ENCODE measurements at places on chromosomes 5 and 9.

GRCh38 chr5:10339058-10339811 is 14.3 kb upstream of the MARCHF6 start:
- DNase-seq = no peak

DNA sequence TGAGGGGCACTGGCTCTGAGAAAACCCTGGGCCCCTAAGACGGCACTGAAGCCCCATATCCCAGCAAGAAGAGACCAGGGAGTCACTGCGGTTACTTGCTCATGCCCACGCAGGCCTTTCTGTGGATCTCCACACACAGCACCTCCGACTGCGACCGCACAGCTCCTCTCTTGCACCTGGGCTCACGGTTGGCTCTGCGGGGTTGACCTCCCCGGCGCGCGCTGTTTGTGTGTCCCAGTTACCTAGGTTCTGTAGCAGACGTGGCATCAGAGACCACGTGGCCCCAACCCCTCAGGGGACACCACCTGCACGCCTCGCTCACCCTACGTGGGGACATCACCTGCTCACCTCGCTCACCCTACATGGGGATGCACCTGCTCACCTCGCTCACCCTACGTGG is 12.7 kb downstream of the LPCAT1 start:
- DNase-seq = no peak

DNA sequence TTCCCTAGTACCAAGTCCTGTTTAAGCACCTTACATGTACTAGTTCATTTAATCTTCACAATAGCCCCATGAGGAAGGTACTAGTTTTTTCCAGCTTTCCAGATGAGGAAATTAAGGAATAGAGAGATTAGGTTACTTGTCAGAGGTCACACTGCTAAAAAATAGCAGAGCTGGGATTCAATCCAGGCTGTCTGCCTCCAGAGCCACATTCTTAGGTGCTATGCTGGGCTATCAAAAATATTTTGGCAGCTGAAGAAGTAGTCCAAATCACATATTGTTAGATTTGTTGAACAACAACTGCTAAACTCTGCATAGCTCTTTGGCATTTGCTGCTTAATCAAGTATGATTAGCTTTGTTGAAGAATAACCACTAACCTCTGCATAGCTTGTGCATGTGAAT is 591.5 kb upstream of the KLF4 start:
- DNase-seq = no peak

DNA sequence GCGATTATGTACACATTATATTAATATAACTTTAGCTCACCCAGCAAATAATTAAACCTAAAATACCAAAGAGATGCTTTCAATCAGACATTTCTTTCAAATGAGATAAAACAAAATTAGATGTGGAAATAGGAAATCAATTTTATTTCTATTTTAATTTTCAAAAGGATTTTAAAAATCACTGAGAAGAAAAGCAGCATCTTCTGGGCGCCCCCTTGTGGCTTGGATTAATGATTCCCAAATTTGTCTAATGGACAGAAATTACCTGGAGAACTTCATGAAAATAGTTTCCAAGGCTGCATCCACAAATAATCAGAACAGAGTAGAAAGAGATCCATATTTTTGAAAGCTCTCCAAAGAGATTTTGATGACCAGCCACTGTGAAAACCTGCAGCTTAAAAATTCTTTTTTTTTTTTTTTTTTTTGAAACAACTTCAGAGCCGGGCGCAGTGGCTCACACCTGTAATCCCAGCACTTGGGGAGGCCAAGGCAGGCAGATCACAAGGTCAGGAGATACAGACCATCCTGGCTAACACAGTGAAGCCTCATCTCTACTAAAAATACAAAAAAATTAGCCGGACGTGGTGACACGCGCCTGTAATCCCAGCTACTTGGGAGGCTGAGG is 50.9 kb upstream of the CEMIP2 start:
- peak; percentile 39 for DNase-seq

- no peak for DNase-seq
These were observed 4.5 kb downstream of the EXOC3 start for GRCh38 chr5:447501-447900.

GRCh38 chr5:73740274-73740790 is 114.3 kb downstream of the ARHGEF28 start:
- no peak for DNase-seq

- DNase-seq = peak; percentile 35
These were observed 18.0 kb upstream of the JADE2 start for GRCh38 chr5:134507452-134507851.

- no peak for DNase-seq
These were observed 2.3 kb upstream of the RPL26L1 start for GRCh38 chr5:172956936-172957335.

DNA sequence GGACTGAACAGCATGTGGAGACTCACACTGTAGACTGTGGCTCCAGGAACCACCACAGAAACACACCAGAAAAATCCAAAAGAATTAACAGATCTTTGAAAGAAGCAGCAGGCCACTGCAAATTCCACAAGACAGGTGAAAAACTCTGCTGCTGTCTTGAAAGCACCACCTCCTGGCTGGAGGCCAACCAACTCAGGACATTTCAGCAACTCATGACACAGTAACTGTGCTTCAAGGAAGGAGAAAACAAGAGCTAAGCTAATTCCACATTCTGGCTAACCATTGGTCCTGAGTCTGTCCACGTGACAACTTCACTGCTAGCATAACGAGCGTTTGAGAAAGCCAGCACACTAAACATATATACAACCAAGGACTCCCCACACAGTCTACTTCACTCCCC is 625.1 kb downstream of the PRELID2 start:
- DNase-seq = no peak

GRCh38 chr5:143968071-143968878 is 156.3 kb downstream of the HMHB1 start:
- DNase-seq = peak; percentile 63

GRCh38 chr5:101346906-101347305 is 443.8 kb upstream of the ST8SIA4 start:
- no peak for DNase-seq

- DNase-seq = no peak
These were observed 399.4 kb upstream of the IRX4 start for GRCh38 chr5:2282034-2282690.

- DNase-seq = peak; percentile 40
These were observed 722 bp upstream of the DCP2 start for GRCh38 chr5:112975721-112976431.

- no peak for DNase-seq
These were observed 159.9 kb downstream of the OLFM1 start for GRCh38 chr9:135247227-135247930.

DNA sequence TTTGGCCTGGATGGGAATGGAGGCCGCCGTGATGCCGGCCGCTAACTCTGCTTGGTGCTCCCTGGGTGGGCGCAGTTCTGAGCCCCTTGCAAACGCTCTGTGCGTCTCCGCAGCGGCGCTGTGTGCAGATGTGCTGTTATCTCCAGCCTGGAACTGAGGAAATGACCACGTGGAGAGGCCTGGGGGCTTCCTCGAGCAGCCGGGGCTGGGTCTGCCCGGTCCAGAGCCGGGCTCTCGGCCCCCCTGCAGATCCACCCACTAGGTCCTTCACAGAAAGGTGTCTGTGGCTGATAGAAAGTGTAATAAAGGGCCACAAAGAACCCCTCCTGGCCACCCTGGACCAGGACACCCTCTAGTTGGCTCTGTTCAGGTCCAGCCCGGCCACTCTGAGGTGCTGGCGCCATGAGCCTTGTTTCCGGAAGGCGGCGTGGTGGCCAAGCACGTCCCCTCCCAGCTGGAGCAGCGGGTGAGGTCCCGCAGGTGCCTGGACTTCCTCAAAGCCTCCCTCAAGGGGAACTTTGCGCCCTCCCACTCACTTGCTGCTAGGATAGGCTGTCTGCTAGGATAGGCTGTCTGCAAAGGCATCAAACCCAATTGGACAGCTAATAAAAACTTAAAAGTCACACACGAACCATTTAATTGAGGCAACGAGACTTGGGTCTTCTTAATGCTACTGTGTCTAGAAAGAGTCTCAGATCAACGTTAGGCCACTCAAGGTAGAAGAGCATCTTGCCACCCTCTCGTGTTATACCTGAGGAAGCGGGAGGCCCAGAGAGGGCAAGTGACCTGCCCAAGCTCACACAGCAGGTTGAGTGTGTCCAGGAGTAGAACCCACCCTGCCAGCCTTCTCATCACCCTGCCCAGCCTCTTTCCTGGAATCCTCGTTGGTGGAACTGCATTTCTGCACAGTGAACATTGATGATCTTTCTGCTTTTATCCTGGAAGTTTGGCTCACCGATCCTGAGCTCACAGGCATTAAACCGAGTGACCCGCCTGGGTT is 109.3 kb upstream of the FCN2 start:
- no peak for DNase-seq

- DNase-seq = no peak
These were observed 118.0 kb upstream of the PHYKPL start for GRCh38 chr5:178350361-178351220.

GRCh38 chr5:98500811-98501210 is 272.7 kb upstream of the RGMB start:
- no peak for DNase-seq

DNA sequence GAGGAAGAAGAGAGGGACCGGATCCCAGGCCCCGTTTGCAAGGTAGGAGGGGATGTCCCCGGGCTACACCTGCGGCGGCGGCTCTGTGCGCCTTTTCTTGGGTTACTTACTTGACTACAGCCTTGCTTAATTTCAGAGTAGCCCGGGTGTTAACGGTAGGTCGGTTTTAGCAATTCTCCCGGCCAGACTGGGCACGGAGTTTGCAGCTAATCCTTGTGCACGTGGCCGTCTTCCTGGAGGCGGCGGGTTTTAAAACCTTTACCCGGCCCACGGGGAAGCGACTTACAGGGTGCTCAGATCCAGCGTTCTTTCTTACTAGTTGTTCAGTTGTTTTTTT is 313 bp downstream of the BRIX1 start:
- no peak for DNase-seq

DNA sequence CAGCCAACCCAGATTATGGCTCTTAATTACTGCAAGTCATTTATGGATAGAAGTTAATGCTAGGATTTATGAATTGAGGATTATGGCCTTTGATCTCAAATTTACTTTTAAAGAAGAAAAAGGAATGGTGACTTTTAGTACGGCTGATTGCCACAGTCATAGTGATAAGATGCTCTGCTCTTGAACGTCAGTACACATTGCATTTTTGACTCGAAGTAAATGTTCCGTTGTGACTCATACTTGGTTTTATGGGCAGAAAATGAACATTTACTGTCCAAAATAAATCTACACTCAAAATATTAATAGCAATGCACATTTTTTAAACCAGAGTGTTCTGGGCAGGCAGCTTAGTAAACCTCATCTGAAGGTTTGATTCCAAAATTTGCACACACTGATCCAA is 830 bp downstream of the ADAMTSL1 start:
- DNase-seq = no peak
